ENCODE measurements at places on chromosomes 6 and 20.
A peak's percentile ranks its signal among the peaks of the same experiment; 100 is the strongest.

DNA sequence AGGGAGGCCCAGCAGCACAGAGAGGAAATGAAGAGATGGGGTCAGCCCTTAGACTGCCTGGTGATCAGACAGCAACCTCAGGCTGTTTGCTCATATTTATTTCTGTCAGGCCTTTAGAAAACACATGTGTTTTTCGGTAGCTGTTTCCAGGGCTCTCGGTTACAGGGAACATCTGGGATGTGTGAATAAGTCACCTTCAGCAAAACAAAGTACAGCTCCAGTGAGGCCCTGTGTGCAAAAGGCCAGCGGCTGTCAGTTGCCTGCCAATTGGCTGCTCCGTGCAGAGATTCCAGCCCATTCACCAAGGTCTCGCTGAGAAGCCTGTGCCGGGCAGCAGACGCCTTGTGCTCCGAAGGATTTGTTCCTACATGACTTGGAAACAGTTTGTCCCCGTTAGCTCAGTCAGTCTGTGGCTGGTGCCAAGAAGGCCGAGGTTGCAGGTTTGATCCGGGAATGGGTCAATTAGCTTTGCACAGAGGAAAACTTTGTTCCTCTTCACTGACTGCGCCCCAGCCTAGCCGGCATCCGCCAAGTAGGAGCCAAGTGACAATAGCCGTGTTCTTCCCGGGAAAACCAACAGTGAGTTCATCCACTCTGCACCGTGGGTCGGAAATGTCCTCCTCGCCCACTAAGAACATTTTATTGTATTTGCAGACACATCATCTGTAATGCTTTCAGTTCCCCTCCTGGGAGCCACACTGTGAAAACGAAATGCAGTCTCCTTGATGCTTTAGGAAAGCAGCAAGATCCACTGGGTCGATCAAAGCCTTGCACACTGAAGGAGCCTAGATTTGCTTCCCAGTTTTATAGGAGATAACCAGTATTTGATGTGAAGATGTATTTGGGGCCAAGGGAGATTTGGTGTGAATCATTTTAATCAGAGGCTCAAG lies 315.4 kb upstream of the CDYL start:
- DNase-seq = no peak
- H3K4me3 ChIP-seq = no peak overlapping the region
- peaks cover 9% of the 10 kb centered on the region for H3K27me3 ChIP-seq
- no peak overlapping the region for H3K27ac ChIP-seq
- H3K4me1 ChIP-seq = no peaks in the 10 kb centered on the region

DNA sequence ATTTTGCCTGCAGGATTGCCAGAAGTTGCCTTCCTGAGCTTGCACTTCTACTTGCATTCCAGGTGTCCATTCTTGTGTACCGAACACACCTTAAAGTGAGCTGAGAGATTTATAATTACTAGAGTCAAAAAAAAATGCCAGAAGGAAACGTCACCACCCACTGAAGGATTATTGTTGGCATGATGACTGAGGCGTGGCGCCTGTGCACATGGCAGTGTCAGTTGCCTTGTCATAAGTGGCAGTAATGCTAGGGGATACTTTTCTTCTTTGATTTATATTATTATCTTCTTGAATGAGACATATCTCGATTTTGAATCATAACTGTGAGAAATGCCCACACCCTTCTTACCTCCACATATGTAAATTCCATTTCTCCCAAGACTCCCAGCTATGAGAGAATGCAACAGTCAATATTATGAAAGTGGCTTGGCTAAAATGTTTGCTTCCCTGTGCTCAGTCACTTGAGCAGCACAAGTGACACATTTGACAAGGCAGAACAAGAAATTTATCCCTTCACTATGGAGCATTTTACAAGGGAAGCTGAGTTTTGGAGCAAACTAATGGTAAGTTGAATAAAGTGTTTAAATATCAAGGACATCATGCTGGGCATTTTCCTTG lies 149.5 kb upstream of the SASH1 start:
- H3K4me3 ChIP-seq = no peak overlapping the region
- peaks cover under 1% of the 10 kb centered on the region for H3K36me3 ChIP-seq
- no peak overlapping the region for H3K27ac ChIP-seq
- no peaks in the 10 kb centered on the region for H3K4me1 ChIP-seq
- H3K27me3 ChIP-seq = peaks cover 65% of the 10 kb centered on the region

DNA sequence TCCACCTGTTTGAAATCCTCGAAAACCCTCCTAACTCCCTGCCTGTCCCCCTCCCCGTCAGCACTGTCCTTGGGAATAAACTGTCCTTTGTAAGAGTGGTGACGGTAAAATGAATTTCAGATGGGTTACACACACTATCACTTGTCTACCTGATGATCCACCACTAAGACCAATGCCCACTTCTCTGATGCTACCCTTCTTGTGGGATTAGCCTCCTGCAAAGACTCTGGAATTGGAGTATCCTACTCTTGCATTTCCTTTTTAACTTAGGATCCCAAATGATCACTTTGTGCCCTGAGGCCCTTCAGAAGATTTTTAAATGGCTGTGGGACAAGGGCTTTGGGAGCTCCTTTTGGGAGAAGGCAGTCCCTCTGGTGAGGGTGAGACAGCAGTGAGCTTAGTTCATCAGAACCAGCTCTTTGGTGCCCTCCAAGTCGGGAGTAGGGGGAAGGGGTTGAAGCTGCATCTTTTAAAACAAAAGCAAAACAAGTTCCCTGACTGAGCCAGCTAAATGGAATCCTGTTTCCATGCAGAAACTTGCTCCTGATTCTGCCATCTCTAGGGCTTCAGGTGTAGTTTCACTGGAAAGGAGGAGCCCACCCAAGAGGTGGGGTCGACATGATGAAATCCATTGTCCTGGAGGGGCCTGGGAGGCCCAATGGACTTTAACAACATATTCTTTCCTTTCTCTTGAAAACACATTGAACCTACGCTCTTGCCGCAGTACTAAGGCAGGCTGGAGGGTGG lies 86.5 kb downstream of the ASXL1 start:
- DNase-seq = peak; percentile 3
- no peaks in the 10 kb centered on the region for H3K27me3 ChIP-seq
- peaks cover 25% of the 10 kb centered on the region for H3K4me1 ChIP-seq

GRCh38 chr6:80449726-80450125 lies 343.3 kb downstream of the BCKDHB start:
- no peak overlapping the region for H3K27ac ChIP-seq
- no peak for DNase-seq
- no peaks in the 10 kb centered on the region for H3K36me3 ChIP-seq
- H3K27me3 ChIP-seq = no peaks in the 10 kb centered on the region
- H3K4me1 ChIP-seq = no peaks in the 10 kb centered on the region
- H3K4me3 ChIP-seq = no peak overlapping the region

DNA sequence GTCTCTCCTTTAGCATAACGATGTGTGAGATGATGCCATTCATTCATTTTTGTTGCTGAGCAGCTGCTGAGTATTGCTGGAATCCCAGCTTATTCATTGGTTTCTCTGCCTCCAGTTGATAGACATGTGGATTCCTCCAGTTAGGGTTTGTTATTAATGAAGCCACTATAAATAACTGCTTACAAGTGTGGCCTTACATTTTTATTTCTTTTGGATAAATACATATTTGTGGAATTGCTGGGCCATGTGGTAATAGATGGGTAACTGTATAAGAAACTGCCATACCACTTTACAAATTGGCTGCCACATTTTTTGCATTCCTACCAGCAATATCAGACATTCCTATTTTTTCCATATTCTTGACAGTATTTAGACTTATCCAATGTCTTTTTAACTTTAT lies 2.6 kb upstream of the HLA-B start:
- H3K4me3 ChIP-seq = no peak overlapping the region
- DNase-seq = no peak
- H3K27me3 ChIP-seq = peaks cover 9% of the 10 kb centered on the region
- H3K4me1 ChIP-seq = peaks cover 38% of the 10 kb centered on the region
- H3K27ac ChIP-seq = no peak overlapping the region

DNA sequence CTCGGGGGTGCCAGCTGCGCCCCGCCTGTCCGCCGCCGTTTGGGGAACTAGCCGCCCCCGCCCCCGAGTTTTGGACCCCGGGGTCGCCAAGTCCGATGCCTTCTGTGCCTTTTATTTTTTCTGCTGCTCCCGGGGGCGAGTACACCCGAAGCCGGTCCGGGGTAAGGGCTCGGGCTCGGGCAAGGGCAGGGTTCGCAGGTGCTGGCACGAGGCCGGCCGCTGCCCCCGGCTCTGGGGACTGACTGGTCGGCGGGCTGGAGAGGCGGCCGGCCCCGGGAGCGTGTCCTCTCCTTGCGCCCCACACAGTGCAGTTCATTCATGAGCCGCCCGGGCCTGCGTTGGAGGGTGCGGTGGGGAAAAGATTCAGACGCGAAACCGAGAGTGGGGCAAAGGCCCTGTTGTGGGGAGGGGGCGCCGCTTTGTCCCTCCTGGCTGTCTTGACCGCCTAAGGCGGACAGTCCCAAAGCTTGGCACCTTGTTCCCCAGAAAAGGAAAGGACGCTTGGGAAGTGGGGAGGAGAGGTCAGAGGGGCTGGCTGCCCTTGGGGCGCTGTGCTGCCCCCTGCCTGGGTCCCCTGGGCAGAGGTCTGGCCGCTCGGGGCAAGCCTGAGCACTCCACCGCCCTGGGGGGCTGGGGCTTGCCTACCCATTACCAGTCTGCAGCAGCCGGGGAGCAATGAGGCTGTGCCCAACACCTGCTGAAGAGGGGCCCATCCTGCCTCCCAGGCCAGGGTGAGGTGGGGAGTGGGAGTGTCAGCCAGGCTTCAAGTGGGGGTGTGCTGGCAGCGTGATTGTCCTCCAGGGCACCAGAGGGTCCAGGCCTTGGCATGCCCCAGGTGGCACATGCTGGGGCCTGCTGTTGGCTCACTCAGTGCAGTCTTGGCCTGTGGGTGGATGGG lies 915 bp downstream of the TMEM63B start:
- H3K27me3 ChIP-seq = no peaks in the 10 kb centered on the region
- peaks cover 13% of the 10 kb centered on the region for H3K36me3 ChIP-seq
- peaks cover 38% of the 10 kb centered on the region for H3K4me1 ChIP-seq
- no peak overlapping the region for H3K27ac ChIP-seq
- DNase-seq = peak; percentile 41
- H3K4me3 ChIP-seq = peak overlapping the region; percentile 82
